IMR-90 (cell line): ENCODE measurements at places on chromosomes 4 and X.

- no peak for DNase-seq
Observed at GRCh38 chrX:133171962-133172708, 46.0 kb downstream of the TFDP3 start.

GRCh38 chrX:9340598-9341290 lies 124.1 kb upstream of the TBL1X start:
- DNase-seq, result peak; percentile 43

- DNase-seq, result no peak
Observed at GRCh38 chrX:121231566-121232358, 184.4 kb downstream of the GLUD2 start.

DNA sequence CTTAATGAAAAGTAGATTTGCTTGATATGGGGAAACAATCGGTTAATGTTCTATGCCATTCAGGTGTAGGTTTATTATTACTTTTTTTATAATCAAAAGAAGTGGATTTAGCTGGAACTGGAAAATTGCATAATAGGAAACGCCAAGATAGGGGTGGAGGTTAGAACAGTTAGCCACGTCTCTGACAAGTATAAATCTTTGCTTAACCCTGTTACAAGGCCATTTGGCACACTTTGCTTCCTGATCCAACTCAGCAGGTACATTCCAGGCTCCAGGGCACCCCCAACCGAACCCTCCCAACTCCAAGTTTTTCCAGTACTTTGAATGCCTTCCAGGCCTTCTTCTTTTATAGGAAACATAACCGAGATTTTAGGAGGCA lies 50.6 kb upstream of the ACSL4 start:
- DNase-seq, result no peak

DNA sequence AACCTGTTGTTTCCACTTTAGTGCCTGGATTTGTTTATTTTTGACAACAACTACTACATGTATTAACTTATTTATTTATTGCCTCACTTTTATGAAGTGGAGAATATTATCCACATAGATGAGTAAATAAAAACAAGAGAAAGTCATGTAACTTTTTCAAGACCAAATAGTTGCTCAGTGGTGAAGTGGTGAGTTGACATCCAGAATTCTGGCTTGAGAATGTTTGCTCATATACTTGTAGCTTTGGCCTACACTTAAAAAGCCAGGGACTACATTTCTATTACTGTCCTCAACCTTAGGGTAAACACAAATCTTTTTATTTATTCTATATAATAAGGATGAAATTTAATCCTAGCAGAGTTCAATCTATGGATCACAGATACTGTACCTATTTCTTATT lies 47.7 kb upstream of the GALNTL6 start:
- no peak for DNase-seq

DNA sequence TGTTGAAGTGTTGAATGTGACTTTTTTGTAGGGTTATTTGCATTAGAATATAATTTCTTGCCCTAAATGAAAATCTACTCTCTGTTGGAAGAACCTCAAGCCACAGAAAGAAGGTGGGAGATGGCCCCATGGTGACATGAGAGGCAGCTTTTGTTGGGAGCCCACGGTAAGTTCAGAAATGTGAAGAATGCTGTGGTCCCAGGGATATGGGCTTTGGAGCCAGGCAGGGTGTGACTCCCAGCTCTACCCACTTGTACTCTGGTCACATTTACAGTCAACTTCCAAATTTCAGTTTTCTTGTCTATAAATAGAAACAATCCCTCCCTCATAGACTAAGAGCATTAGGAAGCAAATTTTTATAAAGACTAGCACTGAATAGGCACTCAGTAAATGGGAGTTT lies 177.8 kb downstream of the RAB28 start:
- DNase-seq, result no peak

- DNase-seq, result no peak
Observed at GRCh38 chr4:47690611-47691010, 147.3 kb downstream of the CORIN start.

DNA sequence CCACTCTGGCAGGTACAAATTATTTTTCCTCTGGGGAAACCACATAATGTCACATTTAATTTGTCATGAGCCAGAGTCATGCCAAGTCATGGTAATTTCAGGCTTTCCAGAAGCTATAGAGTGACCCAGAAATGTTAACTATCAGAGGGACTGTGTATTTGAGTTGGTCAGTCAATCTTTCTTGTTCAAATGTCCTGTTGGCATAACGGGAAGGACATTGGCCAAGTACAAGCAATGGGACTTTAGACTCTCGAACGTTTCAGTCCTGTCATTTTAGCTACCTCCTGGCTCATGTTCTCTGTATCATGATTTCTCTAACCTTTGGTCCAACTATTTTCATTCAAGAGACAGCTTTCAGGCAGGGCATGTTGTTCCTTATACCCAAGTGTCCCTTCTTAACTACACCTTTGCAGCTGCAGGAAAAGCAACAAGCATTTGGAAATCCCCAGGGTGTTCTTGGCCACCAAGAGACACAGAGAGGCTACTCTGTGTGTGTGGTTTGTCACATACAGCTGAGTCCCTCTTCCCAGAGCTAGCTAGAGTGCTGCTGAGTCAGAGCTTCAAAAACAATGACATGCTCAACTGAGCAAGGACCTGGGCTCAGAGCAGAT lies 142.6 kb downstream of the EGF start:
- DNase-seq, result peak; percentile 28

- peak; percentile 99 for DNase-seq
Observed at GRCh38 chr4:48909697-48910096, 3.1 kb upstream of the OCIAD2 start.

- DNase-seq, result peak; percentile 4
Observed at GRCh38 chr4:74397748-74398426, 32.9 kb downstream of the EREG start.

DNA sequence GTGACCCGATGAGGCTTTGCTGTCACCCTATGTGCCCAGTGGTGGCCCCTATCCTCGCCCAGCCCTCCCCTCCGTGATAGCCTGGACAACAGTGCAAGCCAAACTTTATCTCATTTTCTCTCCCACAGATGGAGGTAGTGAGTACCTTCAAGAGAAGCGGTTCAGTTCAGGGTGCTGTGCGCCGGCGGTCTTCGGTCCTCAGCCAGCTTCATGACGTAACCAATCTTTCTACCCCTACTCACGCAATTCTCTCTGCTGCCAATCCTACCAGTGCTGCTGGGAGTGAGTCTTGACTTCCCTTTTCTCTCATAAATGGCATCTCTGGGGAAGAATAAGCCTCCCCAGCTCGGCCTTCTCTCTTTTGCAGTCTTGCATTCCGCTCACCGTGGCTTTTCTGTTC lies 29.5 kb downstream of the CCNQ start:
- DNase-seq, result no peak

DNA sequence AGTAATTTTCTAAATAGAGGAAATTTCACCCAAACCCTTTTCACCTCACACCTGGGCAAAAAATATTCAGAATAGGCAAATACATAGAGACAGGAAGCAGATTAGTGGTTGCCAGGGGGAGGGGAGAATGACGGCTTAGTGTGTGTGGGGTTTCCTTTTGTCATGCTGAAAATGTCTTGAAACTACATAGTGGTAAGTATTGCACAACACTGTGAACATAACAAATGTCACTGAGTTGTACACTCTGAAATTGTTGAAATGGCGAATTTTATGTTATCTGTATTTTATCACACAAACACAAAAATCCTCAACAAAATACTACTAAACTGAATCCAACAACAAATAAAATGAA lies 60.7 kb upstream of the PLAC1 start:
- DNase-seq, result no peak

GRCh38 chr4:38489924-38490639 lies 173.9 kb upstream of the KLF3 start:
- DNase-seq, result peak; percentile 46

- DNase-seq, result peak; percentile 62
Observed at GRCh38 chr4:142347241-142347640, 498.9 kb downstream of the INPP4B start.

DNA sequence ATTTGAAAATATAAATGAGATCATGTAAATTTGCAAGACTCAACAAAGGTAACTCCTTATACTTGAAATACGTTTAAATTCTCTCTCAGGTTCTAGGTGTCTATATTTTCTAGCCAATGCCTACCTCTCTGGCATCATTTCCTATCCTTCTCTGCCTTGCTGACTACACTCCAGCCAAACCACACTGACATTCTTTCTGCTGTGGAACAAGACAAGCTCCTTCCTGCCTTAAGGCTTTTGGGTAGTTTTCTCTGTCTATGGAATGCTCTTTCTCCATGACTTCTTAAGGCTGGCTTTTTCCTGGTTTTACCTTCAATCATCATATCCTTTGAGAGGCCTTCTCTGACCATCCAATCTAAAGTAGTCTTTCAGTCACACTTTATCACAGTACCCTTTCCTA lies 201.0 kb downstream of the SPRY1 start:
- peak; percentile 60 for DNase-seq

DNA sequence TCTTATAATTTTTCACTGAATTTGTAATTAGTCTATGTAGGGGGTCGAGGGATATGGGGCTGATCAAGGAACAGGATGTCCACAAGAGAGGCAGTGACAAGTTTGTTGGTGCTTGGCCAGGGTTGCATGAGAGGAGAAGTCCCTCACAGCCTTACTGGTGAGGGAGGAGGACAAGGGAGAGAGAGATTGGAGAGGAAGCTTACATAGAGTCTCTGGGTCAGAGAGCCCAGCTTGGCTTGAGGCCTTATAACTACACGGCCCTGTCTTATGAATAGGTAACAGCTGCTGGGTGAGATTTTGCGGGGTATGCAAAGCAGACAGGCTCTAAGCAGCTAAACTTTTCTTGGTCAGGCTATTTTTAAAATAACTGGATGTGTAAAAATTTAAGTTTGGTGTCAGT lies 37.9 kb upstream of the OTUD4 start:
- no peak for DNase-seq

DNA sequence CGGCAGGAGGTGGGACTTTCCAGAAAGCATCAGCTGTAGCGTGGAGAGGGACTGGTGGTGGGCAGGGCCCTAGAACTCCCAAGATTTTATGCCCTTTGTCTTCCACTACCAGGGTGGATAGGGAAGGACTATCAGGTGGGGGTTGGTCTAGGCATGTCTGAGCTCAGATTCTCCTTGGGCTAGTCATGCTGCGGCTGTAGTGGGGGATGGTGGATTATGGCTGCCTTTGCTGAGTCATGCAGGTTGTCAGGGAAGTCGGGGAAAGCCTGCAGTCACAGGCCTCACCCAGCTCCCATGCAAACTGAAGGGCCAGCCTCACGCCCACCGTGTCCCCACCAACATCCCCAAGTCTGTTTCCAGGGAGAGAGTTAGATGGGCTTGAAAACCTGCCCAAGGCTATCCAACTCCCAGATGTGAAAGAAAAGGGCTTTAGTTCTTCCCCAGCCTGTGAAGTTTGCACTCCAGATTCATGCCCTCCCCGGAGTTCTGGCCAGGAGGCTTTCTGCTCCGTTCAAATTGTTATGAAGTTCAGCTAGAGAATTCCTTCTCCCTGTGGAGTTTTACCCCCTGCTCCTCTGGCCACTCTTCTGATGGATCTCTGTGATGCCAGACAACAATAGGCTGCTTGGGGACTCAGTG lies 13.4 kb upstream of the MEPE start:
- DNase-seq, result peak; percentile 85

DNA sequence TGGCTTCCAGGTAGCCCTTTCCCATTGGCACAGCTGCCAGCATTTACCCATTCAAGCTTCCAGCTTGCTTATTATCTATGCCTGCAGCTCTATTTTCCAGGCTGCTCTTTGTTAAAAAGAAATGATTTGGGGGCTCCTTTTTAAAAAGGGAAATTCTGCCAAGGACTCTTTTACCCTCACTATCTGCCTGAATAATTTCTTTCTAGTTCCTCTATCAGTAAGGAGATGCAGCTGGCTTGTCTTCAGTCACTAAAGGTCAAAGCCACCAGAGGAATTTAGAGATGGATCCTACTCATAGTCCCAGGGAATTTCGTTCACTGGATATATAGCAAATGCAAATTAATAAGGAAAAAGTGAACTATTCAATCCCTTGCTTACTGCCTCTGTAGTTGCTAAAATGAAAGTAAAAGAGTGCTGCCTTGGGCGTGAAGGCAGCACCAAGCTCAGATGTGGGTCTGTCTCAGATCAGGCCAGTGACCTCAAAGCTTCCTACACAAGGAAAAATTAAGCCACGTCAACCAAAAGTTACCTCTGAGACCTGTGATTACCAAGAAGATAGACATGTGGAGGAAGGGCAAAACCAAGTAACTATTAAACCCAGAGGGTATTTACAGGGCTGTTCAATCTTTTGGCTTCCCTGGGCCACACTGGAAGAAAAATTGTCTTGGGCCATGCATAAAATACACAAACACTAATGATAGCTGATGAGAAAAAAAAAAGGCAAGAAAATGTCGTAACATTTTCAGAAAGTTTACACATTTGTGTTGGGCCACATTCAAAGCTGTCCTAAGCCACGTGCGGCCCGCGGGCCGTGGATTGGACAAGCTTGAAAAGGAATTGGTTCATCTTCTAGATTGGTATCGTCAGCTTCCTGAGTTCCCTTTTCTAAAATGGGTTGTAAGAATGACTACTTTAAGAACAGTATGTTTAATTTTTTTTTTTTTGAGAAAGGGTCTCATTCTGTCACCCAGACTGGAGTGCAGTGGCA lies 5.3 kb downstream of the ARSF start:
- DNase-seq, result no peak

GRCh38 chr4:156374069-156374468 lies 420.4 kb upstream of the CTSO start:
- no peak for DNase-seq

DNA sequence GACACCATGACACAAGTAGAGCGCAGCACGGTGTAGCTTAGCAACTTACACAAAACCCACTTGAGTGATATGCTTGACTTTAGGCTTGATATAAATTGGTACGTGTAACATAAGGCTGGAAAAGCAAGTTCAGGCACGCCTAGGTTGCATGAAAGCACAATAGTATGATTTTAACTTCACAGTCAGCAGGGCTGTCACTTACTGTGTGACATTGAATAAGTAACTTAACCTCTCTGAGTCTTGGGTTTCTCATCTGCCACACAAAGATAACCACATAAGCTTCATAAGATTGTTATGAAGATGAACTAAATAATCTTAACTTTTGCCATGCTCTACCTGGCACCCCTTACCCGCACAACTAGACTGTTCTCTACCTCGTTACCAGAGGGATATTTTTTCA lies 9.5 kb downstream of the SRD5A3 start:
- no peak for DNase-seq

DNA sequence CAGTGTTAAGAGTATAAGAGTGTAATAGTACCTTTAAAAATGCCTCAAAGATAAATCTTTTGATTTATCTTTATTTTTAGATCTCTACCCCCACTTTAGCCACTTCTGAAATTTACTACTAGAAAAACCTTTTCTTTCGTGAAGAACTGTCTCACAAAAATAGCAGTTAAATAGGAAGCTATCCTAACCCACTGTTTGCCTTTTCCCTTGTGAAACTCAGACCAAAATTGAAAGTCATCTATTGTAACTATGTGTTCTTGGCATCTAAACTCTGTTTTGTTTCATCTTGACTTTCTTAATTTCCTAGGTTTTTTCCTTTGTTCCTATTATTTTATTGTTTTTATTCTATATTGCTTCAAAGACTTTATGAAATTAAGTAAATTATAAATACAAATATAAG lies 7.8 kb upstream of the TMEM144 start:
- no peak for DNase-seq

- no peak for DNase-seq
Observed at GRCh38 chrX:39915081-39915480, 182.7 kb downstream of the BCOR start.
